ENCODE measurements at places on chromosomes 2 and 18.
A peak's percentile ranks its signal among the peaks of the same experiment; 100 is the strongest.

DNA sequence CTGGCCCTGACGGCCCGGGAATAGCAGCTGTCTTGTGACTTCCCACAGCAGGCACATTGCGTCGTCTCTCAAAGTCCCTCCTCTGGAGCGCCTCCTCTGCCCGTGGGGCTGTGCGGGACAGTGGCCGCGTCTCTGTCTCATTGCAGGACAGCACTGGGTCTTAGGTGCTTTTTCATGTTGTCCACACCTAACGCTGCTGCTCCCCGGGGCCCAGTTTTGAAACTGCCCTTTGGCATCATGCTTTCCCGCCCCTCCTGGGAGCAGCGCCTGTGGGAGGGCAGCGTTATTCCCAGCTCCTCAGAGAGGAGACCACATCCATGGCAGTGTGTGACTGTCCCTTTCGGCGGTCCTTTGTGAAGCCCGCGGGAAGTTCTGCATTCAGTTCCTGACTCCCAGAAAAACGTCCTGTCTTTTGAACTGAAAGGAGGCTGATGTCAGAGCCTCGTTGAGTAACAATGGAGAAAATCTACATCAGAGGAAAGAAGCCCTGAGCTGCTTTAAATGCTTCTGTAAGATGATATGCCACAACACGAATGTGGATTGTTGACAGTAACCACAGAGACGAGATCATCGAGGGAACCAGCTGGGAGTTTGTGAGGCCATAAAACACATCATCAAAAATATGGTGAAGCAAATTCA, 226.0 kb downstream of the FAM210A start:
- peak; percentile 89 for DNase-seq

GRCh38 chr18:7164323-7165004, 46.9 kb upstream of the LAMA1 start:
- DNase-seq, result peak; percentile 7

GRCh38 chr2:95332036-95332435, 34.9 kb downstream of the KCNIP3 start:
- DNase-seq, result no peak

DNA sequence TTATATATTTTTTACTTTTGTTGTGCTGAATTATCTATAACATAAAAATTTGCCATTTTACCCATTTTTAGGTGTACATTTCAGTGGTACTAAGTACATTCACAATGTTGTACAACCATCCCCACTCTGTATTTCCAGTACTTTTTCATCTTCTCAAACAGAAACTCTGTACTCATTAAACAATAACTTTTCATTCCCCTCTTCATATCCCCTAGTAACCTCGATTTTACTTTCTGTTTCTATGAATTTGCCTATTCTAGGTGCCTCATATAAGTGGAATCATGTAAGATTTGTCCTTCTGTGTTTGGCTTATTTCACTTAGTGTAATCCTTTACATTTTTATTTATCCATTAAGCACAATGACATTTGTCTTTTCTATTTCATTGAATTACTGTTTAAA, 51.3 kb downstream of the GTF2A1L start:
- DNase-seq, result no peak

DNA sequence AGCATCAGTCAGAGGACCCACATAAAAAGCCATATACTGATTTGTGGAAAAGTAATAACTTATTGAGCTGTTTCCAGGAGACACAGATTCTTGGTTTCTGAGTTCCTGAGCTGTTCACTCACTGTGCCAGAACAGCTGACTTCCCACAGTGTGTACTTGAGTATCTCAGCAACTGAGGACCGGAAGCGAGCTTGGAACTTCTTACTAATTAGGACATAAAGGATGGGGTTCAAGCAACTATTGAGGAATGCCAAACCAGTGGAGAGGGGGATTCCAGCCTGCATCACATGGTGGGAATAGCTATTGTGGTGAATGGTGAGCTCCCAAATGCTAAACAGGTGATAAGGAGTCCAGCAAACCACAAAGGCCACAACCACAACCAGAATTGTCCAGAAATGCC, 16.4 kb downstream of the EEF1B2 start:
- peak; percentile 5 for DNase-seq

Data from fibroblast of upper back skin (primary cell).